ENCODE measurements at places on chromosomes 12 and 14.

- DNase-seq: no peak
Measured at GRCh38 chr12:130965214-130965613, 11.5 kb downstream of the ADGRD1 start.

GRCh38 chr14:54685286-54685845 is 118.4 kb downstream of the SAMD4A start:
- DNase-seq: no peak

- DNase-seq: no peak
Measured at GRCh38 chr12:53212931-53213330, 5.9 kb upstream of the ITGB7 start.

DNA sequence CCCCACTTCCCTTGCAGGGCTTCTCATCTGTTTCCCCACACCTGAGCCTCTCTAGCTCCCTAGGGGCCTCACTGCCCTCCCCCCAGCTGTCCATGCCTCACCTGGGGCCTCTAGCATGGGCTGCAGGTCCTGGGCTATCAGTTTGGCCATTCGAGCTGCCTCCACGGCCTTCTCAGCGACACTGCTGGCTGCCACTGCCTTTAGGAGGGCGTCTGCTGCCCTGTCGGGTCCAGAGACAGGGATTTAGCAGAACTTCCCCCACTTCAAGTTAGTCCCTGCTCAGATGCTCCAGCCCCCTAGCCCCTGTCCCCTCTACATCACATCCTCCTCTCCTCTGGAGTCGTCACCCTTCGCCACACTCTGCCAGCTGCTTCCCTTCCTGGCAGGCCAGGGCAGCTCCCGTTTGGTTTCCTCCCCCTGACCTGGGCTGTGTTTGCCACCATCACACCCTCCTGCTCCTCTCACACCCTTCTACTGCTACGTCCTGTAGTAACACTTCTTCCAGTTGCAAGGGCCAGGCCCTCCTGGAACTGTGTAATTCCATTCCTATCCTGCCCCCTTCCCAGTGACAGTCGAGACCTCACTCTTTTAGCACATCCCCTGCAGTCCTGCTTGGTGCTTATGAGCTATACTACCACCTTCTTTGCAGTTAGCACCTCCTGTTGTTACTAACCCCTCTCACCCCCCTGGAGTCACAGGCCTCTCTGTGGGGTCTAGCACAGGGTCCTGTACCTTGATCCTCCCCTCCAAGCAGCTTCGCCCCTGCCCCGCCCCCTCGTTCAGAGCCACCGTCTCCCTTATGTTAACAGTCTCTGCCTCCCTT is 4.3 kb upstream of the AP1G2 start:
- no peak for DNase-seq

GRCh38 chr12:92621833-92622232 is 81.0 kb upstream of the PLEKHG7 start:
- DNase-seq: no peak

- DNase-seq: peak; percentile 11
Measured at GRCh38 chr14:76498976-76499375, 123.0 kb downstream of the ESRRB start.

DNA sequence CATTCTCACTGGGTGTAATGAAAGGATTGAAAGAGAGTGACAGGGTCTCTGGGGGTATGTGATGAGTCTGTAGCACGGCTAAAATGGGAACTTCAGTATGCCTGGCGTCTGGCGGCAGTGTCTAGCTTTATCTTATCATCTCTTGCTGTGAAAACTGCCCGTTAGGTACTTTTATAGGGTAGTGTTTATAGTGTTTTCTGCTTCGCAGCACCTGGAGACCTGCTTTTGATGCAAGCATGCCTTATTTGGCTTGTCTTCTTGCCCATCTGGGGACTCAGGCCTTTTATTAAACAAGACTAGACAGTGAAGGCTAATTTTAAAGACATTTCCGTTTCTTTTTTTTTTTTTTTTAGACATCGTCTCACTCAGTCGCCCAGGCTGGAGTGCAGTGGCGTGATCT is 36.3 kb upstream of the ALDH2 start:
- DNase-seq: no peak

- DNase-seq: no peak
Measured at GRCh38 chr14:53458368-53458814, 305.3 kb upstream of the DDHD1 start.

- peak; percentile 73 for DNase-seq
Measured at GRCh38 chr12:106118381-106119130, 20.2 kb downstream of the NUAK1 start.

Data from right forelimb (tissue), 1 donor.